ENCODE measurements at places on chromosomes 7 and 10.
A peak's percentile ranks its signal among the peaks of the same experiment; 100 is the strongest.

DNA sequence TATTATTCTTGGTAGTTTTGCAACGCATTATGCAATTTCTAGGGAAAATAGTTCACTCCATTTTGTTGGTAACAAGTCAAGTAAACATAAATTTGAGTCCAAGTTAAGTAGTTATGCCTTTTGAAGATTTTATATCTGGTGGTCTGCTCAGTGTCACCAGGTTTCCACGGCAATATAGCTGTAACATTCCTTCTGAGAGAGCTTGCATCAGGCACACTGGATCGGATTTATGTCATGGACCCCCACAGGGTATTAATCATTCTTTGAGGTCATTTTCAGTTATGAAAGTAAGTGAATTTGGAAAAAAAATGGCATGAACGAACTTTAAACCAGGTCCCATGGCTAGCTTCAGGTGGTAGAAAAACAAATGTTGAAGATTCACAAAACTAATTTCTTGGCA lies 136.3 kb downstream of the POLR1F start:
- no peak for DNase-seq

DNA sequence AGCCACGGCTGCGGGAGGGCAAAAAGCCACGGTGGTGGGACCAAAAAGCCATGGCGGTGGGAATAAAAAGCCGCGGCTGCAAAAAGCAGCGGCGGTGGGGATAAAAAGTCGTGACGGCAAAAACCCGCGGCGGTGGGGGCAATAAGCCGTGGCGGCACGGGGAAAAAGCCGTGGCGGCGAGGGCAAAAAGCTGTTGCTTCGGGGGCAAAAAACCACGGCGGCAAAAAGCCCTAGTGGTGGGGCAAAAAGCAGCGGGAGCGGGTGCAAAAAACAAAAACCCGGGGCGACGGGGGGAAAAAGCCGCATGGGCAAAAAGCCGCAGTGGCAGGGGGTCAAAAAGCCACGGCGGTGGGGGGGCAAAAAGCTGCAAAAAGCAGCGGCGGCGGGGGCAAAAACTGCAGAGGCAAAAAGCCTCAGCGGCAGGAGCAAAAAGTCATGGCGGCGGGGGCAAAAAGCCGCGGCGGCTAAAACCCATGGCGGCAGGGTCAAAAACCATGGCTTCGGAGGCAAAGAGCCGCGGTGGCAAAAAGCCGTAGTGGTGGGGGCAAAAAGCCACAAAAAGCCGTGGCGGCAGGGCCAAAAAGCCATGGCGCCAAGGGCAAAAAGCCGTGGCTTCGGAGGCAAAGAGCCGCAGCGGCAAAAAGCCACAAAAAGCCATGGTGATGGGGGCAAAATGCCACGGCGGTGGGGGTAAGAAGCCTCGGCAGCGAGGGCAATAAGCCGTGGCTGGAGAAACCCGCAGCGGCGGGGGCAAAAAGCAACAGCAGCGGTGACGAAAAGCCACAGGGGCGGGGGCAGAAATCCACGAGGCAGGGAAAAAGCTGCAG lies 525.8 kb downstream of the ZNF33B start:
- no peak for DNase-seq

DNA sequence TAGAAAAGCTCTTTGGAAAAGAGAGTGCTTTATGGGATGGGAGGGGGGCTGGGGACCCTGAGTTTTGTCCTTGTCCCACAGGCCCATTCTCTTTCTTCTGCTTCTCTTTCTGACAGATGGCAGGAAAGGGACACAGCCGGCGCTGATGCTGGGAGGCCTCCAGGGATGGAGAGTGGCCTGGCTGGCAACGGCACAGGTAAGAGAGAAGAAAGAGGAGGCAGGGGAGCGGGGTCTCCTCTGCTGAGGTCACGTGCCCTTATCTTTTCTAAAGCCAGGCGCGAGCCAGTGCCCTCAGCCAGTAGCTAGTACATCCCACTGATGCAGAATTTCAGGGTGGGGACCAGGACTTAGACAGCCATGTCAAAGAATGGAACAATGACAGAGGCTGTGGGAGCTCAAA lies 9.2 kb downstream of the ZNF775 start:
- DNase-seq = no peak

DNA sequence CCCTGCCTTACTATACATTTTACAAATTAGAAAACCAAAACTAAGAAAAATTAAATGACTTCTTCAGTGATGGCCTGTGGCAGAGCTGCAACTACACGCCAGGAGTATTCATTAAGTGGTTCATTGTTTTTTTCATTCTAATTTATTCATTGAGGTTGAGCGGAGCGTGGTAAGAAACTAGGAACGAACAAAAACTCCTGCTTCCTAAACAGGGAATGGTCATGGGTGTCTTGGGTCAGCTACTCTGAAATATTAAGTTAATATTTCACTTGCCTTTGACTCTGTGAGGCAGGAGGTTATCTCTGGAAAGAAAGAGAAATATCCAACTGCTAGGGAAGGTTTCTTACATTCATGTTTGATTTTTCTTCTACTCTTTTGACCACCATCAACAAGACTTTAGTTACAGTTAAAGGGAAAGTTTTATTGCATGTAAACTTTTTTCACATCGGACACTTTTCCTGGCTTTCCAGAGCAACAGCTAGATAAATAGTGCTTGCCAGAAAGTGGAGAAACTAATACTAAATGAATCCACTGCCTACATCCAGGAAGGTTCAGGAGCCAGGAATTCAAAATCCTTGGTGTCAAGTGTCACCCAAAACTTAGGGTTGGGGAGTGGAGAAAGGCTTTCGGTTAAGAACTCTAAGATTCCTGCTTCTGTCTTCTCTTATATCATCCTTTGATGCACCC lies 896 bp upstream of the GNG11 start:
- DNase-seq = no peak

- no peak for DNase-seq
Observed at GRCh38 chr7:154871507-154871906, 131.4 kb downstream of the PAXIP1 start.

DNA sequence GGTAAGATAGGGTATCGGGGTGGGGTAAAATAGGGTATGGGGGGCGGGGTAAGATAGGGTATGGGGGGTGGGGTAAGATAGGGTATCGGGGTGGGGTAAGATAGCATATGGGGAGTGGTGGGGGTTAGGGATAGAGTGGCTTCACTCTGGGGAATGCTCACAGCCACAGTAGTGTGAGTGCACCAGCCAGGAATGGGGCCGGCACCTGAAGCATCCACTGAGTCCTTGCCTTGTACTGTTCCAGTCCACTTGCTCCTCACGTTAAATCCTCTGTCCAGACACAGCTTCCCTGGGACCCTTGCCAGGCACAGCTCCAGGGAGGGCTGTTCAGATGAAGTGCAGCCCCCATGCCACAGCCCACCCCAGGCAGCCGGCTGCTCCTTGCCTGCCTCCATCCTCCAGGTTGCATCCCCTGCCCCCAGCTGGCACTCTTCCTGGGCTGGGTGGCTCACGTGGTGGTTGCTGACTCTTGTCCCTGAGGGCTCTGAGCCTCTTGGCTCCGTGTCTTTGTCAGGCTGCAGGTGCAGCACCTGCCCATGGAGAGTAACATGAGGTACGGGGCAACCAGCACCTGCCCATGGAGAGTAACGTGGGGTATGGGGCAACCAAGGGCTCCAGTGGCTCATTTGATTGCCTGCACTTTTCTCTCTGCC lies 268.4 kb downstream of the TCERG1L start:
- DNase-seq = no peak

DNA sequence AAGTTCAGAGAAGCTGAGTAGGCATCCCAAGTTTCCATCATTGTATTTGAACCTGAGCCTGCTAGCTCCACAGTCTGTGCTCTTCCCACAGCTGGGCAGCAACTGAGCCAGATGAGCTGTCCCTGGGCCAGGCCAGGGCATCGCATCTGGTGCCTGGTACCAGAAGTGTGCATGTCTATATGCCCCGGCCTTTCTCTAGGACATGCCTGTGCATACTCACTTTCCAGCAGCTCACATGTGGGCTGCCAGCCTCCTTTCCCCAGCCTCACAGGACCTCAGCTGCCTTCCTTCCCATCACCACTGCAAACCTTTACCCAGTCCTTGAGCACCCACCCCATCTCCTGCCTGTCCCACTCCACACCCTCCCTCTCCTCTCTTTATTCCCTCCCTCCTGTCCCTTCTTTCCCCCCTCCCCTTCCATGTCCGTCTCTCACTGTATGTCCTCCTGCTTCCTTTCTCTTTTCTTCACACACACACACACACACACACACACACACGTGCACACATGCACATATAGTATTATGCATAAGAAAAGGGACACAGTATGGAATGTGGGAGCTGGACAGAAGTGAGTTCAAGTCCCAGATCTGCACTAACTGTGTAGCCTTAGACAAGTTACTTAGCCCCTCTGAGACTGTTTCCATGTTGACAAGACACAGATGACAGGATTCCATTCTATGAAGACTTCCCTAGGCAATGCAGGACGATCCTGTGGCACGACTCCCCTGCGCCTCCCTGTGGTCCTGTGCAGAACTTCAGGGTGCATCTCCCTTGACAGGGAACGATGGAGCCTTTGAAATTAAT lies 10.9 kb downstream of the CDHR1 start:
- DNase-seq = peak; percentile 45

- DNase-seq = no peak
Observed at GRCh38 chr7:116644628-116645027, 27.4 kb upstream of the MET start.

All from stimulated activated CD4-positive, alpha-beta T cell treated with anti-CD3 and anti-CD28 coated beads, TNF-alpha, amount 100 ng/mL, for 1 hour (primary cell).